ENCODE measurements at places on chromosomes 6 and 20. TPM values are rescaled to one million over a fixed set of nuclear protein-coding genes. Genes with fewer than 3 reads are reported as not detected.

DNA sequence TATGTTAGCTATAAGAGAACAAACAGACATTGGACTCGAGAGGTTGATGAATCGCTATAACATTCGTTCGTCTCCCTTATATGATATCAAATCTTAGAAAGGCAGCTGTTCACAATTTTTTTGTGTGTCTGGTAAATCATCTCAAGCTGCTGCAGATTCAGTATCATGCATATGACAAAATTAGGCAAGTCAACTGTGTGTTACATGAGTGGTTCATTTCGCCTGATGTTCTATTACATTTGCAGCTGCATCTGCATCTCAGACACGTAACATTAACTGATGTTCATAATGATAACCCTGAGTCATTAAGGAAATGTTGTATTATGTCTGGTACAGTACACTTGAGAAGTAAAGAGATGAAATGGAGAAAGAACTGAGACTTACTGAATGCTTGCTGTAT, 92.1 kb downstream of the NKAIN2 start:
- no peaks in the 10 kb centered on the region for H3K4me1 ChIP-seq
- no peak overlapping the region for H3K27ac ChIP-seq
- no peaks in the 10 kb centered on the region for H3K36me3 ChIP-seq
- H3K4me3 ChIP-seq: no peak overlapping the region

DNA sequence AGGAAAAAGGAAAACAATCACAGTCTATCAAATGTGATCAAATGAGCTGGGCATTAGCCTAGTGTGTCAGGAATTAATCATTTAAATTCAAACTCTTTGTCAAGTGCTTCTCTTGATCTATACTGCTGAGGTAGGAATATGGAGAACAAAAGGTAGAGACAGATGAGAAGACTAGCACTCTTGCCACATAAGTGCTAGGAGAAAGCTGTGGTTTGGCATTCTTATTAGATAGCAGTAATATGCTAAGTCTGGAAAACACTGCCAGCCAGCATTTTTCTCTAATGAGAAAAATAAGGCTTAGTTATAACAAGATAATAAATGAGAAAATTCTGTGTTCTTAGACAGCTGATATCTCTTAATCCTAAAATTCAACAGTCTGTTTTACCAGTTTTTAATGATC, 38.9 kb downstream of the ORC3 start:
- H3K4me3 ChIP-seq: no peak overlapping the region
- H3K27me3 ChIP-seq: no peaks in the 10 kb centered on the region

GRCh38 chr6:43970913-43971775, 156.1 kb downstream of the MRPL14 start:
- H3K27ac ChIP-seq: no peak overlapping the region
- H3K27me3 ChIP-seq: no peaks in the 10 kb centered on the region
- no peaks in the 10 kb centered on the region for H3K36me3 ChIP-seq
- no peak overlapping the region for H3K4me3 ChIP-seq
- DNase-seq: no peak

Gene HSPA1A
- 345 TPM for total RNA-seq

Gene PRSS16
- total RNA-seq: 1.2 TPM

Measured in vagina (tissue), 2 donors.